ENCODE measurements at places on chromosomes 13 and 19.
A peak's percentile ranks its signal among the peaks of the same experiment; 100 is the strongest.

DNA sequence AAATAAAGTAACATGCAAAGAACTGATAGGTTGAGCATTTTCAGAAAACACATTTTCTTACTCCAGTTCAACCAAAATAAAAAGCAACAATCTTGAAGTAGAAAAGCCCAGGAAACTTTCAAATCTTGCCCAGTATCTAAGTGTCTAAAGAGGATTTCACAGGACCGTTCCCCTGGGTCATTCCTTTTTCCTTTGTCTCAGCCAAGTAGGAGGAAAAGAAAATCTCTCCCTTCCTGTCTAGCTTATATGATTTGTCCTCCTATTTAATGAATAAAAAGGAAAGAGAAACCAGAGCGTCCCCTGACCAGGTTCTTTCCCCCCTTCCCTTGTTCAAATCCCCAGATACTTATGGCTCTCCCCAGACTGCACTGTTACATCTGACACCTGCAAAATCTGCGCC lies 248.0 kb downstream of the KCTD12 start:
- DNase-seq, result no peak

- DNase-seq, result no peak
Measured at GRCh38 chr19:10036601-10037071, 23.4 kb downstream of the RDH8 start.

DNA sequence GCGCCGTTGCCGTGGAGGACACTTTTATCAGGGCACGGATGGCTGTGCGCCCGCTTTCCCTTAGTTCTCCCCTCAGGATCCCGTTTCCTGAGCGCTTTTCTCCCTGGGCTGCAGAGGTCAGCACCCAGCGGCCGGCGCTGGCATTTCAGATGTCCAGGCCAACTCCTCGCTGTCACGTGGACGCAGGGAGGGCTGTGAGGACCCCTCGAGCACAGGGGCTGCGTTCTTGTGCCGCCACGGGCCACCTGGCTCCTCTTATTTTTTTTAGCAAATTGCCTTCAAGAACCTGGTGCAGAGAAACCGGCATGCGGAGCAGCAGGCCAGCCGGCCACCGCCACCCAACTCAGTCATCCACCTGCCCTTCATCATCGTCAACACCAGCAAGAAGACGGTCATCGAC lies 22.3 kb downstream of the ATP4B start:
- DNase-seq, result no peak

GRCh38 chr13:49060678-49061387 lies 85.1 kb downstream of the FNDC3A start:
- DNase-seq, result peak; percentile 16

DNA sequence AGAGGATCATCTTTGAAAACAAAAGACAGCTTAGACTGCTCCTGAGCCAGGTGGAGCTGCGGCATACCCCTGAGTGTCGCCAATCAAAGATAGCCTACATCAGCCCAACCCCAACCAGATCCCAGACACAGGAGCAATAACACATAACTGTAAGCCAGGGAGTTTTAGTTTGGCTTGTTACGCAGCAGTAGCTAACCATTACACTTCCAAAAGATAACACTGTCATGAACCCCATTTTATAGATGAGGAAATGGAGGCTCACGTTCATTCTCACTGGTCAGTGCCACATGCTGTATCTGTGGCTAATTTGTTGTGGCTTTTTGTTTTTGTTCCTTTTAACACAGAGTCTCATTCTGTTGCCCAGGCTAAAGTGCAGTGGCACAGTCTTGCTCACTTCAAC lies 47.3 kb downstream of the TINCR start:
- no peak for DNase-seq

DNA sequence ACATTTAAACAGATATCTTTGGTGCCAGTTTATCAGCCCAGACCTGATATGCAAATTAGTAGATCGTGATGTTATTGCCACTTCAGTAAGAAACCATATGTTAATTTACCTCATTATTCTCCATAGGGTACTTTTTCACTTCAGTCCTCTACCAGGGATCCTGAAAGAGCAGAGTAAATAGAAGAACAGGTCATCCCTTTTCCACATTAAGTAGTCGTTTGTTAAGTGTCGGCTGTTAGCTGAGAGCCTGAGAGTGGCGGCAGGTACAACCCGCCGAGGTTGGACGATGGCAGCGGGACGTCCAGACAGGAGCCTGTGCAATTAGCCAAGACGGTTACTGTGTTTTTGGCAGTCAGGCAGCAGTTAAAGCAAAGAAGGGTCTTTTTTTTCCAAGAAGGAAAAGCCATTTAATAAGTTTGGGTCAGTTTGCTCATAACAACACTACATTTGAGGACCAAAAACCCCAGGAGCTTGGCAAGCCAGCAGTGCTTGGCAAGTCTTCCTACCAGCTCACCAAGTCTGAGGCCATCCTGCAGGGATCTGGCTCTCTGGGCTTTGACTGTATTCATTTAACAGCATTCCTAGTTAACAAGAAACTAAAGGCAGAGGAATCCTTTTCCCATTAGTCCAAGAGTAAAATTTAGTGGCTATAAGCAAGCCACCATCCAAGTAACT lies 231.8 kb downstream of the SHISA2 start:
- no peak for DNase-seq

DNA sequence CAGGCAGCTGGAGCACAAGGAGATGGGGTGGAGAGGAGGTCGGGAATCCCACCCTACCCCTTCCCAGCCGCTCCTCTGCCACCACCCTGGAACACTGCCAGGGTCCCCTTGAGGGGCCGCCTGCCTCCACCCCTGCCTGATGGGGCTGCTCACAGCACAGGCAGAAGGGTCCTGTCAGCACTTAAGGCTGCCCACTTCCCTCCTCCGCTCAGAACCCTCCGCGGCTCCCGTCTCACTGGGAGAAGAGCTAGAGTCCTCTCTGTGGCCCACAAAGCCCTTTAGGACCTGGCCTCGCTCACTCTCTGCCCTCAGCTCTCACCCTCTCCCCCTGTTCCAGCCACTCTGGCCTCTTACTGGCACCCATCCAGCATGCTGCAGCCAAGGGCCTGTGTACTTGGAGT lies 3.4 kb upstream of the POLD1 start:
- DNase-seq, result no peak

- DNase-seq, result no peak
Measured at GRCh38 chr13:92054389-92054788, 656.0 kb downstream of the GPC5 start.

- DNase-seq, result no peak
Measured at GRCh38 chr19:2038284-2039088, 12.6 kb downstream of the MKNK2 start.

DNA sequence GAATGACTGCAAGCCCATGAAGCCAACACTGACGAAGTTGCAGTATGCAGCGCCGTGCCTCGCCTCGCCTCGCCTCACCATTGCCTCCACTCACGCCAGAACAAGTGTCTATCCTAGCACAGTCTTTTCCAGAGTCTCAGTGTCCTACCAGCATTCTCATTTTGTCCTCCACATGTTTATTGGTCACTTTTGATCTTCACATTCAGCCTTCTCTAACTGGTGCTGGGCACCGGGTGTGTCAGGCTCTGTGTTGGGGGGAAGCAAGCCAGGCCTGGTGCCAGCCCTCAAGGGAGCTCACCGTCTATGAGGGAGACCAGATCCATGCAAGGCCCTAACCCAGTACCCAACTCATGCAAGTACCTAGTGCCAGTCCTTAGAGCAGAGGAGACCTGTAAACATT lies 69.7 kb upstream of the GPR183 start:
- no peak for DNase-seq

DNA sequence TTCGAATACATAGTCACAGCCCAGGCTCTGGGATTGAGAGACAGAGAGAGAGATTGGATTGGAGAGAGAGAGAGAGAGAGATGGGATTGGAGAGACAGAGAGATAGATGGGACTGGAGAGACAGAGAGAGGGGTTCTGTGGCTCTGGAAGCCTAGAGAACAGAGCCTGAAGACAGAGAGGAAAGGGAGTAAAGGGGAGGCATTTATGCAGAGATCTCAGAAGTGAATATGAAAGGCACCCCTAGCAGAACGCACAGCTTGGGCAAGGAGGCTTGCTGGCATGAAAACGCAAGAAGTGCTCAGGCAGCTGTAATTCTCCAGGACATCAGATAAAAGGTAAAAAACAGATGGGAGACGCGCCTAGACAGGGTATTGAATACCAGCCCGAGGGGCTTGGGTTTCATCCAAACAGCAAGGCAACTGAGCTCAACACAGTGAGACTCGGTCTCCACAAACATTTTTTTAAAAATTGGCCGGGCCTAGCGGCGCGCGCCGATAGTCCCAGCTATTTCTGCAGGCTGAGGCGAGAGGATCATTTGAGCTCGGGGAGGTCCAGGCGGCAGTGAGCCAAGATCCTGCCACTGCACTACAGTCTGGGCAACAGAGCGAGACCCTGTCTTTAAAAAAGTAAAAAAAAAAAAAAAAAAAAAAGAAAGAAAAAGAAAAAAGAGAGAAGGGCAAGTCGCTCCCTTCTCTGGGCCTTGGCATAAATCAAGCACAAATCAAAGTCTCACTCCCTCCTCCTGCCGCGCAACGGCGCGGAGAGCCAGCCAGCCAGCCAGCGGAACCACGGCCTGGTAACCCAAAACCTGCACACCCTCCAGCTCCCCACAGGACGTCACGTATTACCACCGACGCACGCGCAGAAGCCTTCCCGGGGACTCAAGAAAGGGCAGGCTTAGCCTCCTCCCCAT lies 774 bp upstream of the PPP2R1A start:
- peak; percentile 37 for DNase-seq

DNA sequence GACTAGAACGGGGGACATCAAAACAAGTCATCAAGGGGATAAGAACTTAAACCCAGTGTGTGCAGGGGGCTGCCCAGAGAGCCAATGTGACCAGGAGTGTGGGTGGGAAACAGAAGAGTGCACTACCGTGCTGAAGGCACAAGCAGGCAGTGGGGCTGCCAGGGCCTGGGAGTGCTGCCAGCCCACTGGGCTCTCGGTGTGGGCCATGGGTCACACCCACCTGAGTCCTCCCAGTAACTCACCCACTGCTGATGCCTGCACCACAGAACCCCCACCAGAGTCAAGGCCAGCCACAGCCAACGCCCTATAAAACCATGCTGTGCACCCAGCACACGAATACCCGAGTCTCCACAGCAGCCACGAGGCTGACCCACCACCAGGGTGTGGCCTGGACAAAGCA lies 8.5 kb downstream of the MED26 start:
- DNase-seq, result peak; percentile 35

- DNase-seq, result no peak
Measured at GRCh38 chr13:19150712-19151228, 30.9 kb downstream of the TUBA3C start.

DNA sequence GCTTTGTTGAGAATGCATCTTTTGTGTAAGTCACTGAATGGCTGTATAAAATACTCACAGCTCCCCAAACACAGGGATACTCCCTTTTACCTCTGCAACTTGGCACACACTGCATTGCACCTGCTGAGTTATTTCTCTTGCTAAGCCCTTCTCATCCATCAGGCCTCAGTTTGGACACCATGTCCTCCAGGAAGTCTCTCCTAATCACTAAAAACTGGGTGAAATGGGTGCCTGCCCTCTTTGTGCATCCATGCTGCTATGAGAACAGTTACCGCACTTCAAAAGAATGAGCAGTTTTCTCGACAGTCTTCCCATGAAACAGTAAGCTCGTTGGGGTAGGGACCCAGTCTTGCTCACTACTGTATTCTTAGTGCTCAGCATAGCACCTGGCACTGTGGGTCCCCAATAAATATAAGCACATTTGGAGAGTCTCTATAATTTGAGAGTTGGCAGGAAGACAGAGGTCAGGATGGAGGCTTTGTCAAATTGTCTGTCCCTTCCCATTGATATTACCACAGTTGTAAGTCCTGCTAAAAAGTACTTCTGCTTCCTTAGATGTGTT lies 4.6 kb upstream of the SLC25A30 start:
- no peak for DNase-seq

DNA sequence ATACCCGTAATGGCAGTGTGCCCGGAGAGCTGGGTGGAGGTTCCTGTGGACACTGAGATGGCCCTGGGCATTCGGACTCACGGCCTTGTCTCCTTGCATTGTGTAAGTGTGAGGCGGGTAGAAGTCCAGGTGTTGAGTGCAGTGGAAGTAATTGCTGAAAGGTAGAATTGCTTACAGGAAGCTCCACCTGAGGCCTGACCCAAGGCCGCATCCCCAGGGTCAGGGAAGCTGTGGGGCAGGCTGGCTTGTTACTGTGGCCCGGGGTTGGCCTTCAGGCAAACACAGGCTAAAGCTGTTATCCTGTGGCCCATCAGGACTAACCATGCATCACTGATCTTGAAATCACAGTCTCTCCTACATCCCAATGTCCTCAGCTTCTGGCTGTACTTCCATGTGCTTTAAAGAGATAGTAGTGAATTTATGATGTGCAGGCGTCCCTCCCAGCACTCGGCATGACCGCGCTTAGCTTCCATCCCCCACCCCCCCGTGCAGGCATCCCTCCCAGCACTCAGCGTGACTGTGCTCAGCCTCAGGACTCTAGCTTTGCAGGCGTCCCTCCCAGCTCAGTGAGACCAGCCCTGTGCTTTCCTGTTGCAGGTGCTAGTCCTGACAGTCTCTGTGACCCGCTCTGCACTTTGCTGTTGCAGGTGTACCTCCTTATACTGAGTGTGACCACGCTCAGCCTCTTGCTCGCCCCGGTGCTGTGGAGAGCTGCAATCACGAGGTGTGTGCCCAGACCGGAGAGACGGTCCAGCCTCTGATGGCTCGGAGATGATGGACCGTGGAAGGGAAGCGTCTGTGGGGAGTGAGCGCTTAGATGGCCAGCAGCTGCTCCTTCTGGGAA lies 35.6 kb upstream of the TFDP1 start:
- no peak for DNase-seq

GRCh38 chr19:14476673-14477401 lies 1.7 kb upstream of the PTGER1 start:
- peak; percentile 44 for DNase-seq

- DNase-seq, result peak; percentile 73
Measured at GRCh38 chr13:51557875-51558612, 26.2 kb upstream of the WDFY2 start.

DNA sequence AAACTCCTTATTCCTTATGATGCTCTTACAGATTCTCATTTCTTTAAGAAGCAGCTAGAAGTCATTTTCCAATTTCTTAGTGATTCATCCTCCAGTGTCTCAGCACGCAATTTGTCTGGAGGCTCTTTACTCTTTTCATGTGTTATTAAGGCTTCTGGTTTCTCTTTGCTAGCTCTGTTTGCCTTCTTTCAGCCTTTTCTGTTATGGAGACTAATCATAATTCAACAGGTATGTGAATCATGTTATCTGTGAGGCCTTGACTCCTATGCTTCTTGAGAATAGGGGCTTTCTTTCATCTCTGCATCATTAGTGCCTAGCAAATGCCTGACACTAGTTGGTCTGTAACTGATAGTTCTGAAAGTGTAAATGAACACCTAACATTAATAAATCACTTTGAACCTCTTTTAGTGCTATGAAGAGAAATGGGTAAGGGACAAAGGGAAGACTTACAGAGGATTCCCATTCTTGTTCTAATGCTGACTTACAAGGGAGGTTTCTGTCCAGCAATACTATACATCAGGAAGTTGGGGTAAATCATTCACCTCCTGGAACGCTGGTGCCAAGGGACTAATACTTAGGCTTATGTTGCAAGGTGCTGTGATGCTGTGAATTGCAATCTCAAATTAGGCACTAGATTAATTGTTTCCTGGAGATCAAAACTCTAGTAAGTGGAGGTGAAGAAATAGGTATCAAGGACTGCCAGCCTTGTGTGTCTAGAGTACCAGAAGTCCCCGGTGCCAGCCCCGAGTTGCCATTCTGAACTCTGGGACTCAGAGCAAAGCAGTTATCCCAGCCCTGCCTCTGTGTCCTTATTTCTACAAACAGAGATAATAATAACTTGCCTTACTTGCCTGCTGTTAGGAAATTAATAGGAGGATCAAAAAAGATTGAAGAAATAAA lies 265.6 kb downstream of the DCLK1 start:
- no peak for DNase-seq

GRCh38 chr13:72399351-72399750 lies 328.1 kb downstream of the MZT1 start:
- DNase-seq, result no peak

Measured in GM03348 (cell line).